ENCODE measurements at places on chromosomes 7 and 10. TPM values are rescaled to one million over a fixed set of nuclear protein-coding genes. Genes with fewer than 3 reads are reported as not detected.

Gene PLXDC2
- 72.7 TPM for total RNA-seq

Gene HOXA2
- total RNA-seq = 1.4 TPM

Gene CHAT
- total RNA-seq = not detected

Gene UPK3B
- 23.6 TPM for total RNA-seq

Gene OPALIN
- not detected for total RNA-seq

Gene CHST12
- total RNA-seq = 3.6 TPM

Gene TBATA
- total RNA-seq = not detected

Gene ZNF398
- total RNA-seq = 16.3 TPM

Measured in urinary bladder (tissue), 4 donors.